ENCODE measurements at places on chromosomes 7 and 10.
A peak's percentile ranks its signal among the peaks of the same experiment; 100 is the strongest.

DNA sequence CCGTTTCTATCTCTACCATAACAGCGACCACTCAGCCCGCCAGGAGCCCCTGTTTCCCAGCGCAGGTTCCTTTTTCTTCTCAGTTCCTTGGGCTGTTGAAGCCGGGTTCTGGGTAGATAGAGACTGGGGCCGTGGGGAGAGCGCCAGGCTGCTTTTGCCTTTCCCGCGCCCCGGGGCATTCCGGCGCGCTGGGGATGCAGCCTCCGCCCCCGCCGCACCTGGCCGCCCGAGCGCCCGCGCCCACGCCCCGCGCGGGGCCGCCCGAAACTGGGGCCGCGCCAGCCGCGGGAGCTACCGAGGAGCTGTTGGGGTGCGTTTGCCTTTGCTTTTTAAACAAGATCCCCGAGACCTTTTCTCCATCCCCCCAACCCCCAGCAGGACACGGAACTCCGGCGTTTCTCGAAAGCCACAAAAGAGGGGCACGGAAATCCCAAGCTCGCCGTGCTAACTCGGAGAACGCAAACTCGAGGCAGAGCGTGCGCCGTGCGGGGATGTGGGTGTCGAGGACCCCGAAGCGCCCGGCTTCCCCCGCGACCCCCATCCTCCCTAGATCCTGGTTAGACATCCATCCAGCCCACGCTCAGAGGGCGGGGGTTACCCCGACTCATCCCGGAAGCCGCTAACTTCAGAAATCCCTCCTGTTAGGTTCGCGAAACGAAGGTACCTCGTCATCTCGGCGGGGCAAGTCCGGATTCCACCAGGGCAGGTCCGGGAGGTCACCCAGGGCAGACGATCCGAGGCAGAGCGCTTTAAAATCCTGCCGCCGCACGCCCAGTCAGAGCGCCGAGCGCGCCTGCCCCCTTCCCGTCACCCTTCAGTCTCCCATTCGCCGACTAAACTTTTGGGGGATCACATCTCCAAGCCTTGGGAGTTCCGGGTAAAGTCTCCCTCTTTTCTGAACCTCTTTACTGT lies 1.0 kb downstream of the GRM8 start:
- DNase-seq, result no peak

DNA sequence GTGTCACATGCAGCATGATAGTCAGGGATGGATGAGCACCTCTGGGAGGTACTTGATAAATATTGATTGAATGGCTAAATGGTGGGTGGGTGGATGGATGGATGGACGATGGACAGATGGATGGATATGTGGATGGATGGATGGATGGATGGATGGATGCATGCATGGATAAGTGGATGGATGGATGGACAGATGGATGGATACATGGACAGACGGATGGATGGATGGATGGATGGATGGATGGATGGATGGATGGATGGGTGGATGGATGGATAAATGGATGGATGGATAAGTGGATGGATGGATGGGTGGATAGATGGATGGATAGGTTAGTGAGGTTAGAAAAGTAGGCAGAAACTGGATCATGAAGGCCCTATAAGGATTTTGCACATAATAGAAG lies 37.4 kb downstream of the PTPRE start:
- no peak for DNase-seq

GRCh38 chr10:30591249-30591670 lies 38.3 kb downstream of the LYZL2 start:
- peak; percentile 19 for DNase-seq

DNA sequence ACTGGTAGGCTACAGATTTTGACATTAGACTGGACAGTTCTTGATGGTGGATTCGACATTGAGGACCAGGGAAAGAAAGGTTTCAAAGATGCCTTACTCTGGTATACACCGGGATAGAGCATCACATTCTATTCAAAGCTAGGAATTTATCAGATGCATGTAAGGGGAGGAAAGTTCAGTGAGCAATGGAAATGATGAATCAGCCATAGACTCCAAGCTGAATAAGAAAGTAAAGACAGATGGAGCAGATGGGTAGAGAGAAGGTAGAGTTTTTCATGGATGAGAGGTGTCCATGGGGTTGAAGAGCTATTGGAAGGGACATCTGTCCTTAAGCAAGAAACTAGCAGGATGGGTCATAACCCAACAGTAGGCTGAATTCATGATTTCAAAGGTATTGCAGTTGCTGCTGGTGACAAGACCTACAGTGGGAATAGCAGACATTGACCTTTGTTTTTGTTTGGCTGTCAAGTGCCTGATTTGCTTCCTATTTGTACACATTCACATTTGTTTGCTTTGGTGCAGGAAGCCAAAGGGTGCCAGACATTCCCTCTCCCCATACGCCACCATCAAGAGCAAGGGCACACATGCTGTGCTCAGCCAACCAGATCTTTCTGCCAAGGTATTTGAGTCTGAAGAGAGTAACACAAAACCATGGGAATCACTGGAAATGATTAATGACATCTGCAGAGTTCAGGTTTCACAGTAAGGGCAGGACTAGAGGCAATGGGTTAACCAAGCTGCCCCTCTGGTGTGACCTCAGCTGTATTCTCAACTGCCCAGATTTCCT lies 8.6 kb upstream of the CACUL1 start:
- no peak for DNase-seq

DNA sequence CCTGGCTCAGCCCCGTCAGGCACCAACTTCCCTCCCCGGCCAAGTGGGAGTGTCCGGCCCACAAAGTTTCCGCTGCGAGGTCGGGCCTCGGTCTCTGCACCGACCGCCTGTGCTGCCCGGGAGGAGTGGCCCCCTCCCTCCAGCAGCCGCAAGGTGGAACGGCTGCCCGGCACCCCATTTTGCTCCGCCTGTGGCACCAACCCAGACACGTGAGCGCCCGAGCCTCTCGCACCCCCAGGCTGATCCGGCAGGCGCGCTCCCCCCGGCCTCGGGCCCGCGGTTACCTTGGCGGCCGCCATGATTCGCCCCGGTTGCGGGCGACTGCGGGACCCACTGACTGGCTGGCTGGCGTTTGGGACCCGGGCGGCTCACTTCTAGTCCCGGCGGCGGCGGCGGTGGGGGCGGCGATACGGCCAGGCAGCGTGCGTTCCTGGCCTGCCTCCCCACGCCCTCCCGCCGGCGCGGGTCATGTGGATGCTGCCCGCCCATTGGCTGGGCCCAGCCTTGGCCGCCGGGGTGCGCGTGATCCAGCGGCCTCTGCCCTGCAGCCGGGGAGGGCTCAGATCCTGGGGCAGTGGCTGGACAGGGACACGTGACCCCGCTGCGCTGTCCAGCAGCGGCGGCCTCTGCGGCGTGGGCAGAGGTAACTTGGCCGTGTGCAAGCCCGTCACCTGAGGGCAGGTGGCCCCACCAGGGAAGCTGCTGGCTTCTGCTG lies at the start of gene SLC25A13:
SLC25A13 (minus strand) TSS at position 441 of the 715 bp plus-strand sequence; CDS start at position 299, 142 bp downstream.
- peak; percentile 63 for DNase-seq

DNA sequence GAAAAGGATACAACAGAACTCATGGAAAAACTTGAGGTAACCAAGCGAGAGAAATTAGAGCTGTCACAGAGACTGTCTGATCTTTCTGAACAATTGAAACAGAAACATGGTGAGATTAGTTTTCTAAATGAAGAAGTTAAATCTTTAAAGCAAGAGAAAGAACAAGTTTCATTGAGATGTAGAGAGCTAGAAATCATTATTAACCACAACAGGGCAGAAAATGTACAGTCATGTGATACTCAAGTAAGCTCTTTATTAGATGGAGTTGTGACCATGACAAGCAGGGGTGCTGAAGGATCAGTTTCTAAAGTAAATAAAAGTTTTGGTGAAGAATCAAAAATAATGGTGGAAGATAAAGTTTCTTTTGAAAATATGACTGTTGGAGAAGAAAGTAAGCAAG lies 62.1 kb downstream of the AKAP9 start:
- DNase-seq, result no peak

DNA sequence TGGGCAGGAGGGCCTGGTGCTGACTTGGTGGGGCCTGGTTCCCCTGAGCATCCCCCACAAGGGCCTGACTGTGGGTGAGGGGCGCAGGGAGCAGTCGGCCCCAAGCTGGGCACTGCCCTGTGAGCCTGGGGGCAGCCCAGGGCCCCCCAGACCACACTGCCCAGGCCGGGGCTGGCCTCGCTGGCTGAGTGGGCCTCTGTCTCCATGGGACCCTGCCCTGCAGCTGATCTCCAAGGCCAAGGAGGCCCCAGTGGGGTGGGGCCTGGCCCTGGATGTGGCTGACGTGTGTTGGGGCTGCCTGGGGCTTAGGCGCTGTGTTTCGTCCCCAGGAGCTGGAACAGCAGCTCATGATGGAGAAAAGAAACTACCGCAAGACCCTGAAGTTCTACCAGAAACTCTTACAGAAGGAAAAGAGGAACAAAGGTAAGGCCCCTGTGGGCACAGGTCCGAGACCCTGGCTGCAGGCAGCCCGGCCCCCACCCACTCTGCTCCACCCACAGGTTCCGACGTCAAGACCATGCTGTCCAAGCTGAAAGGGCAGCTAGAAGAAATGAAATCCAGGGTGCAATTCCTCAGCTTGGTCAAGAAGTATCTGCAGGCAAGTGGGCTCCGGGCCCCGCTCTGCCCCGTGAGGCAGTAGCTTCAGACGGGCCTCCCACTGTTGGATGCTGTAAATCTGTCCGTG lies 23.5 kb upstream of the UTF1 start:
- DNase-seq, result no peak

DNA sequence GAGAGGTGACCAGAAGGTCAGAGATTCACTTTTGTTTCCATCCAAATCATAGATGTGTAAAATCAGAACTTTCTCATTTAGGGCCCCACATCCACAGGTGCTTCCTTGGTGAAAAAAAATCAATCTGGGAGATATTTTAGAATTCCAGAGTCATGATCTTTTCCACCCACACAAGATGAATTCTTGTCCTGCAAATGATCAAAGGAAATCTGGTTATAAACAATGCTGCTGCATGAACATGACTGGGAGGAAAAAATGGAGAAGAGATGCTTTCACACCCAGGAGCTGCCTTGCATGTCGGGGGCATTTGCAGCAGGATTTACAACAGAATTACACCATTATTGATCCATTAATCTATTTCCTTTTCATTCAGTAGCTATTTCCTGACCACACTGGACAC lies 106.5 kb upstream of the TMEM72 start:
- no peak for DNase-seq
